ENCODE measurements at places on chromosomes 6 and 20.

DNA sequence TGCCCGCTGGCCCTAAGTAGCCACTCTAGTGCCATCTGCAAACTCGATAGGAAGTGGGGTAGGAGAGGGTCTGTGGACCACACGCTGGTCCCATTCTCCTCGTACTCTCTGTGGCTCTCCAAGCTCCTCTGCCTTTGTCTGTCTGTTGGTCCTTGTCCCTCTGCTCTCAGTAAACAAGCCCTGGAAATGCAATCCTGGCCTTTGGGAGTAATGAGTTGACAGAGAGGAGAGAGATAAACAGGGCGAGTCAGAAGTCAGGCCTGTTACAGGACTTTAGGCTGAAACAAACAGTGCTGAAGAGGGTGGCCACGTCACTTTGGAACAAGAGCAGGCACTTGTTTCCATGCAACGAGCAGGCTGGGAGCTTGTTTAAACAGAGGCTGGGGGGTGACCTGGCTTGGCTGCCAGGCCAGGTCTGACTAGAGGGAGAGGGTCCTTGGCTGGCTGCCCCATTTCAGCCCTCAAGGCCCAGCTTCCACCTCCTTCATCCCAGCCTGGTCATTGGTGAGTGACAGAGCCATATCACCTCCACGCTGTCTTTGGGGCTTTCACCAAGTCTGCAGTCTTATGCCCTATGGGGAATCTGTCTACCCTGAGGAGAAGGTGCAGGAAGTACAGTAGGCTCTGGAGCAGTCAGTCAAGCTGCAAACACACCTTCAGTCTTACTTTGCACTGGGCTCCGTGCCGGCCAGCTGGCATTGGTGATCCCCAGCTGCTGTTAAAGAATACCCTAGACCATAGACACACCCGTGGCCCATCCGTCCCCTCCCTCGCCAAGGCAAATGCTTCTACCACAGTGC lies 22.6 kb downstream of the FOXP4 start:
- no peak for DNase-seq

- DNase-seq, result no peak
These were observed 4.0 kb downstream of the CUL9 start for GRCh38 chr6:43186019-43186418.

DNA sequence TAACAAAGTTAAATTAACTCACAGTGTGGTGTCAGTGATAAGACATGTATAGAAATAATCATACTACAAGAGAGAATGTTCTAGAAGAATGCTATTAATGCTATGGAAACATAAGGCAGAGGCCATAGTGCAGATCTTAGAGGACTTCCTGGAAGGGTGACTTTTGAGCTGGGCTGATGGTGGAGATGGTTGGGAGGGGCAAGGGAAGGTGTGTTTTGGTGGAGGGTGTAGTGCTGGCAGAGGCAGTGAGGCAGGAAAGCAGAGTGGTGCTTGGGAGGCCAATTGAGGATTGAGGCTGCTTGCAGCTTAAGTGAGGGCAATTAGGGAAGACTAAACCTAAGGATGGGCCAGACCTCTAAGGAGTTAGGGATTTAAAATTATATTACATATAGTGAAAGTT lies 58.5 kb upstream of the FNDC1 start:
- DNase-seq, result no peak

- no peak for DNase-seq
These were observed 15.4 kb downstream of the LINC00237 start for GRCh38 chr20:21090721-21091120.

- DNase-seq, result no peak
These were observed 56.6 kb downstream of the SNX14 start for GRCh38 chr6:85537055-85537494.

GRCh38 chr6:137799950-137800568 lies 67.0 kb upstream of the TNFAIP3 start:
- no peak for DNase-seq

- DNase-seq, result no peak
These were observed 333.7 kb downstream of the MEI4 start for GRCh38 chr6:77986380-77987034.

DNA sequence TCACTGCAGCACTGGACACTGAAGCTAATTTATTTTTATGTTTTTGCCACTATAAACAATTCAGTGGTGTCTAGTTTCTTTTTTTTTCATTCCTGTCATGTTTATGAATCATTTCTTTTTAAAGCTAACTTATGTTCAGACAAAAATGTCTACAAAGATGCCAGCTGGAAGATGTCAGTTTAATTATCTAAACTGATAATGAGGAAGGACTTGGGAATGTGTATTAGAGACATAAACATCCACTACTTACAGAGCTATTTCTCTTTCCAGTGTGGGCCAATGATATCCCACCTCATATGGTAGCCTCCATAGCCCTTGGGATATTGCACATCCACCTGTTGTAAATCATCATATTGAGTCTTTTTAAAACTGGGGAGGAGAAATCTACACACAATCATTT lies 132.1 kb upstream of the FAM184A start:
- DNase-seq, result no peak
